ENCODE measurements at places on chromosomes 11 and 22.

DNA sequence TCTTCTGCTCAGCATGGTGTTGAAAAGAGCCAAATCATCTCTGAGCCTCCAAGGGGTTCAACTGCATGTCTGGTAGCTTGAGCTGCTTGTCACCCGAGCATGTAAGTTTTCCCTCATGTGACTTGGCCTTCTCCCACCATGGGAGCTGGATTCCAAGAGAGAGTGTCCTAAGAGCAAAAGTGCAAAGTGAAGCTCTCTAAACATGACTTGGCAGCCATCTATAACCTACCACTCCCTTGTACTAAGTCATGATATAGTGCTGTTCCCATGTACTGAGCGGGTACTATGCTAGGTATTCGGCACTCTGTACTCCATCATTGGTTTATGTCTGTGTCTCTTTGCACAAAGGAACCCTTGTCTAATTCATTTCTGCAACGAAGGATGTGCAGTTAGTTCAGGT is 19.1 kb downstream of the SEZ6L start:
- DNase-seq = no peak

- DNase-seq = no peak
Observed at GRCh38 chr11:123219066-123219690, 24.1 kb upstream of the CLMP start.

DNA sequence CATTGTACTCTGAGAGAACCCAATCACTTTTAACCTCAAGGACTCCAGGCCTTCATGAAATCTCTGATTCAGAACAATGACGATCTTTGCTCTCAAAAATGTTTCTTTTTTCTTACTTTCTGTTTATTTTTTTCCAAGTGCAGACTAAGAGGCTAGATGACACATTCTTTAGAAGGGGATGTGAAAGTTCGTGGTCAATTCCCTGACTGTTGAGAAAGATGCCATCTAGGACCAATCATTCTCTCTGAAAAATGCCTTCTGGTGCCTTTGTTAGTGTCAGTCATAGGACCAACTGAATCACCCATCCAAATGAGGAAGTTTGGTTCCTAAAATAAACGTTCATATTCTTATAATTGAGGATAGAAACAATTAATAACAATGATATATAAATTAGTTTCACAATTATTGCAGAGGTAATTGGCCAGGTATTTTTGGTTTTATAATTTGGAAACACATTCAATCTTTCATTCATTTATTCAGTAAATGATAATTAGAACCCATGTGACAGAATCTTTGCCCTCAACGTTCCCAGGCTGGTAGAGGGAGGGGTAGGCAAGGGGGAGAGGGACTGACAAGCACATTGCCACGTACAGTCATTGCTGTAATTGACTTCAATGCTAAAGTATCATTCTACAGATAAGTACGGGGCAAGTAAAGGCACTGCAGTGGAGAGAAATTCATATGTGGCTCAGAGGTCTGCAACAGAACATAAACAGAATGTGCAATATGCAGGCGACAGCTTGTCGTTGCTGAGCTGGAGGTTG is 333.4 kb upstream of the MPPED2 start:
- no peak for DNase-seq

DNA sequence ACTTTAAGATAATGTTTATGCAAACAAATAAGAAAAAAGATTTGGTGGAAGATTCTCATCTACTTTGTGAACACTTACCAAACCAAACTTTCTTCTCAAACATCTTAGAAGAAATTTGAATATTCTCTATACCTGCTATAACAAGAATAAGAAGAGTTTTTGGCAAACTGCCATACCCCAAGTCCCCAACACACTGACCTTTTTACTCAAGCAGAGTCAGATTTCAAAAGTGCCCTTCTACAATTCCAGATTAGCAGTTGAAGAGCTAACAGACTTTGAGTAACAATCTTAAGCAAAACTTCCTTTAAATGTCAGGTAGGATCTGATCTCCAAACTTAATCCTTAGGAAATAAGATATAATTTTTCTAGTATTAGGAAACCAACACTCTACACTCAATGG is 33.9 kb downstream of the TSG101 start:
- no peak for DNase-seq
